ENCODE measurements at places on chromosomes 3 and 15.

DNA sequence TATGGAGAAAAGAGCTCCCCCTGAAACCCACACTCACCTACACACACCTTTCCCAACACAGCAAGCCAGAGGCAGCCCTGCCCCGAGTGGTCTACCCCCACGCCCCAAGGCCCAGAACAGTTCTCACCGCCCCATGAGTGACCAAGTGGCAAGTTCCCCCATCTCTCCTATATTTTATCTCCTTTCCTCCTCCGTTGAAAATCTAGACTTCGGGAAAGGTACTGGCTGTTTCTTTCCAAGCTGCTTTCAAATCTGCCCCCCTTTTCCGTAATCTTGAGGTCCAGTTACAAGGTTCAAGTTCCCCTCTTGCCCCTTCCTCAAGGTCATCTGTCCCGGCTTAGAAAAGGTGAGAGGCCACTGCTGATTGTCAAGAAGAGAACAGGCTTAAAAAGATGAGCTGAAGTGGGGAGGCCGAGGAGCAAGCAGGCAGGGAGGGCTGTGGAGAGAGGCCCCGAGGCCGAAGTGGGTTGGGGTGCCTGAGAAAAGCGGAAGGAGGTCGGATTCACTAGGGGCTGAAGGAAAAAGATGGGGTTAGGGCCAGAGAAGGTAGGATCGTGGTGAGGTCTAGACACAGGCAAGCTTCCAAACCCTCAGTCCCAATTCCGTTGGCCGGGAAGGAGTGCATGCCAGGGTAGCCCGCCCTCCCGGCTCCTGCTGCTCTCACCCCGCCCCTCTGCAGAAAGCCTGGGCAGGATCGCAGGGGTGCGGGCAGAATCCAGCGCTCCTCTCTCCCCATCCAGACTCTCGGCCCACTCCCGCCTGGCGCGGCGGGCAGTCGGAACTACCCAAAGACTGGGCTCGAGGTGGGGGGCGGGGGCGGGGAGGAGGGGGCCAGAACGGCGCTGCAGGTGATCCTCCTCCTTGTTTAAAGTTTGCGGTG, 1.7 kb downstream of the SEMA5B start:
- no peak for DNase-seq

DNA sequence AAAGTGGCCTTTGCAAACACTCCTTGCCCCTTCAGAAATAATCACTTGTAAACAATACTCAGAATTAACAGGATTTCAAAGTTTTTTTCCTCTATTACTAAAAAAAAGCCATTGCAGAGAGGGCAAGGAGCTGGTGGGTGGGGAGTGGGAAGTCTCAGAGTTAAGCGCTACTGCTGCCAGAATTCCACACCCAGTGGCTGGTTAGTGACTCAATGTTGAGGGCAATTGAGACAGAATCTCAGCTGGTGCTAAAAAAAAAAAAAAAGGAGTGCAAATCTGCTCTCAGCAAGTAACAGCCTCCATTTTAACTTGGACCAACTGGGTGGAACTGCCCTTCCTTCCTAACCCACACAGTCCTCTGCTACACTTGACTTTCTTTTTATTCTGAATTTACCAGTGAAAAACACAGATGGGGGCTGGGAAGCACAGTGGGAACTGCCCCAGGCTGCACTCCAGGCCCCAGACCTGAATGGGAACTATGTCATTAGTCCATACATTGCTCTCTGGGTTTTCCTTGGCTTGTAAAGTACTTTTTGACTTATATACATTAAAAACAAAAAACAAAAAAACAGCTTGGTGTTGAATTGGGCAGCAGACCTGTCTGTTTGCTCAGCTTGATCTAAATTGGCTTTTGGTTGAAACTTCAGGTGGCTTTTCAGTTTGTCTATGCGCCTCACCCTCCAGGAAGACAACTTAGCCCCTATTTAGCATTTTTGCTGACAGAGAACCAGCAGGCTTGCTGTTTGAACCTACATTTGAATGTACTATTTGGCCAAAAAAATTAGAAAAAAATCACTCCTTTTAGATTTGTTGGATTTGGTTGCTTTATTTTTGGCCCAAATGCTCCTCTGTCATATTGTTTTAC, 357.8 kb upstream of the TBL1XR1 start:
- DNase-seq = no peak

- no peak for DNase-seq
These were observed 218.8 kb downstream of the TBL1XR1 start for GRCh38 chr3:176978441-176978840.

DNA sequence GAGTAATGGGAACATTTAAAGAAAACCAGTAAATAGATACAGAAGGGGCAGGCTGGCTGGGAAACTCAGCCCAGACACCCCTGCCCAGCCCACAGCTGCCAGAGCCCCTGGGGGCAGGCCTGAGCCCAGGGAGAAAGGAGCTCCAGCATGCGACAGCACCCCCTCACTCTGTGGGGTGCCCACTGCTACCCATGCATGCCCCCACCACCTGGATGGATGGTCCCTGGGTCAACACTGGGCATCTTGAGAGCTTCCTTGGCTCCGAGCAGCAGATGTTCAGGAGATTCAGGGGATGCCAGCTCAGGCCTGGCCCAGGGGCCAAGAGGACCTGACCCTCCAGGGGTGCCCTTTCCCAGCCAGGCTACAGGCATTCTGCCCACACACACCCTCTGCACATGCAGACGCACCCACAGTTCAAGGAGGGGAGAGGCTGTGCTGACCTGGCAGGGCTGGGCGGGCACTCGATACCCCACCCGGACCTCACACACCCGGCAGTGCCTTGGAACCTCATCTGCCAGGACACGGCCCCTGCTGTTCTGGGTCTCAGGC, 31.5 kb downstream of the PTH1R start:
- no peak for DNase-seq

DNA sequence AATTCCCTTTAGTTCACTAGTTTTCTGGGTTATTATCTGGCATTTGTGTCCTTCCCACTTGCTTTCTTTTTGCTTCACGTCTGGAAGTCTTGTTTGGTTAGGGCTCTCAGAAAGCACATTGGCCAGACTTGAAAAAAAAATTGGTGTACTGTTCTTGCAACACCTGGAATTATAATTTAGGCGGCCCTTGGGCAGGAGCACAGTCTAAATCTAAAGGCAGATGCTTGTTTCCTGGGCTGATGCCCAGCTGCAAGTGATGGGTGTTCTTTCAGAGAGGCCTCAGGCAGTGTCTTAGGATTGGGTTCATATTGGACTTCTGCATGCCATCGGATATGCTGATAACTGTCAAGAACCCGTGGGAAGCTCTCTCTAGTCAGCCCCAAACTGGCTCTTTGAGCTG, 521.5 kb downstream of the PDCD6IP start:
- DNase-seq = no peak

DNA sequence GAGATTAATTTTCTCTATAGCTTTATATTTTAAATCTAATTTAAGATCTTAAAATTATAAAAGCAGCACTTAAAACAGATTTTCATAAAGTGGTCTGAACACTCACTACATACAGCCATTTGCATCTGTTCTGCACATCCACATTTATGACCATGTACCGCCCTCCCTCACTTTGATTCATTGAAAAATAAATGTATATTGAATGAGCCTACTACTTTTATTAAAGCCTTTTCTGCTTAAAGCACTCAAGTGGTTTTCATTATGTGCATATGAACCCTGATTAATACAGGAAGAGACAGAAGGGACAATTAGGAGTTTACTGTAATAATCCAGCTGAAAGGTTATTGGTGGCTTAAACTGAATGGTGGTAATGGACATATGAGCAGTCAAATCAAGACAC, 129.4 kb downstream of the DLG1 start:
- DNase-seq = no peak

DNA sequence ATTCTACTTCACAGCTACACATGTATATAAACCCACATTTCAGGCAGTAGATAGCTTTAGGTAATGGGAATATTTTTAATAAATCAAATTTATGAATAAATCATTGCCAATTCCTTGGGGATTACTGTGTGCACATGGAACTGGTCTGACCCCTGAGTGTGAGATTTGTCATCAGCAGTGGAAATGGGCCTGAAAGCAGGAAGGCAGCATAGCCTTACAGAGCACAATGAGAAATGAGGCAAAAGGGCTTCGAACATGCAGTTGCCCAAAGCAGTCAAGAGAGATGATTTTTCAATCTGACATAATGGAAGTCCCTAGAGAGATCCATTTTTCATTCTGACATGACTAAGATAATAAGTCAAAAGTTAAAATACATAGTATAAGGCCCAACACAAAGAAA, 599.2 kb downstream of the TUSC7 start:
- DNase-seq = no peak

DNA sequence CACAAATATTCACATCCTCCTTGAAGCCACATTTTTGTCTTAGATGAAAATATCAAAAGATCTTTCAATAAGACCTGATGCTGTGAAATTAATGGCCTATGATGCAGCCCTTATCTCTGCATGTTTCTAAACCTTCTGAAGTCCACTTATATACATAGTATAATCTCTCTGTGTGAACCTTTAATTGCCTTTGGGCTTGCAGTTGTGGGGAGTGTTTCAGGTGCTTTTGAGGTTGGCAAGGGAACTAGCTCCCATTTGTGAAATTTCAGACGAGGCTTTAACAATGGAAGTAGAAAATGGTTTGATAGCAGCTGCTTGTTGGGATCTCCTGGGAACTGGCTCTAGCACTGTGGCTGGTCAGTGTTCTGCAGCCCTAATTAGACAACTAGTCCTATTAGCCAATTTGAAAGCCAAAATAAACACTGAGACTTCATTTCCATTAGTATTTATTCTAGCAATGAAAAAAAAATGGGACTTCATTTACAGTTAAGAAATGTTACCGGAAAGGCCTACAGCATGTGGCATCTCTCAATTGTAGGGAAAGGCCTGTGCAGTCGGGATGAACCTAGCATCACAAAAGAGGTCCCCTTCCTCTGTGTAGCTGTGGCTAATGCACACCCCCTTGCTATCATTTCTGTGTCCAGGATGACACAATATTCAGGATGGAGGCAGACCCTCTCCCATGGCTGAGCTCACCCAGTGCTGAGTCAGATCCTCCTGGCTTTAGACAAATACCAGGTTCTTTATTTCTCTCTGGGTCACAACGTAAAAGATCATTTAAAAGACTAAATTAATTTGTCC, 140.7 kb upstream of the TRIM42 start:
- DNase-seq = no peak

DNA sequence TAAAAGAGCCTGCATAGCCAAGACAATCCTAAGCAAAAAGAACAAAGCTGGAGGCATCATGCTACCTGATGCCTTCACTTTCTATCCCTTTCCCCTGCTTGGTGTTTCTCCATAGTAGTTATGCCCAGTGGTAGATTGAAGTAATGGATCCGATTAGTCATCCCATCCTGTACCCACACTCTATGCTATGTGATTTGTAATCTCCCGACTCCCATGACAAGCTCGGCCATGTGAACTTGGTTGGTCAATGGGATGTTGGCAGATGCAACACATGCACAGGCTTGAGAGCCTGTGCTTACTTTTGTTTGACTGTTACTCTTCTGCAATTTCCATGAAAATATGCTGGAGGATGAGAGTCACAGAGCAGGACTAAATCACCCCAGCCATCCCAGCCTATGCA, 334.9 kb upstream of the DPH6 start:
- DNase-seq = no peak

DNA sequence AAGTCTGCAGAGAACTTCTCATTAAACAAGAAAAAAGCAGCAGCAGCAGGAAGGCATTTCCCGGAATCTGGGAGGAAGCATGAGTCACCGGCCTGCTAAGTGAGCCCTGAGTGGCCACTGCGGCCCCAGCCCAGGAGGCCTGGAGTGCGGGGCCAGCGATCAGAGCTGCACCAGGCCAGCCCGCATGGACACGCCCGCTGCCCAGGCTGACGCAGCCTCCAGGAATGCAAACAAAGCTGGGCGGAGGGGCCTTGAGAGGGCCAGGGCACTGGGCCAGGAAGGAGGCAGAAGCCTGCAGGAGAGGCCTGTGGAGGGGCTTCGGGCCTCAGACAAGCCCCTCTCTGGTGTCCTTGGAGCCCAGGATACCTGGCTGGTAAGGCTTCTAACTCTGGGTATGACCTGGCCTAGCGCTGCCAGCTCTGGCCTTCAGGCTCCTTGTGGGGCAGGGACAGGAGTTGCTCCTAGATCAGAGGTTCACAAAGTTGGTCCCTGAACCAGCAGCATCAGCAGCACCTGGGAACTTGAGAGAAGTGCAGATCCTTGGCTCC, 101.2 kb downstream of the SMAD6 start:
- no peak for DNase-seq

- peak; percentile 35 for DNase-seq
These were observed 768 bp upstream of the SEMA5B start for GRCh38 chr3:123028233-123028828.

- DNase-seq = no peak
These were observed 37.3 kb upstream of the TEX9 start for GRCh38 chr15:56327721-56328502.

DNA sequence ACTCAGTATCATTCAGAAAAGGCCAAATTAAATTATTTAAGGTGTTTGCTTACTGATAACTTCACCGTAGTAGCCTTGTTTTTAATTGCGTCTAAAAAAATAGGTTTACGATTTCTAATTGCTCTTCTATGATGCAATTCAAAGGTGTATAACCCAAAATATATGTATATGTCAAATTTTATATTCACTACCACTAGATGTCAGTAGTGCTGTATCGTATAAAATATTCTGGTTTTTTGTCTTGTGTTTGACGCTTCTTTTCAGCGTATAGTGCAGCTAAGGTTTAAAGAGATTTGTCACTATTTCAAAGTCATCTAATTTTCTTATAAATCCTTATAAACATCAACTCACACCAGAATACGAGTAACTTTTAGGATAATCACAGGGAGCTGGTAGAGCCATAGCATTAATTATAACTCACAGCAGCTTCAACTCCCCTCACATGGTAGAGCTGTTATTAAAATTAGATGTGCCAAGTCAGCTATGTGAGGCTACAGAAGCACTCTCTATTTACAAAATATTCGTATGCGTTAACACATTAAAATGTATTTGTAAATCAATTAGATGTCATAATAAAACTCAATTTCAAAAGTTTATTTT, 3.5 kb downstream of the PFN2 start:
- DNase-seq = peak; percentile 61

- no peak for DNase-seq
These were observed 113.5 kb downstream of the VPS13C start for GRCh38 chr15:61946778-61947177.

DNA sequence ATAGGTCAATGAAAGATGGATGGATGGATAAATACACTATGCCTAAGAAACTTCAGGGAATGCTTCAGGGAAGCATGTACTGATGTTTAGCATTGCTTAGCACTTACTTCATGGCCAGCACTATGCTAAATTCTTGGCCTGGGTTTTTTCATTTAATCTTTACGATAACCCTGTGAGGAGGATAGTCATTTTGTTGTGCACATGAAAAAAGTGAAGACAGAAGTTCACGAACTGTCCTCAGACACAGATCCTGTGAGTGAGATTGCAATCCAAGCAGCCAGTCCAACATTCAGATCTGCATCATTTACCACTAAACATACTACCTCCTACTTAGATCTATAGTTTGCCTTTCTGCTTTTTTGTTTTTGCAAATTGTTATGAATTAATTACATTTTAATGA, 510.8 kb upstream of the AGTR1 start:
- no peak for DNase-seq

GRCh38 chr3:110815008-110815583, 256.5 kb upstream of the NECTIN3 start:
- no peak for DNase-seq
